ENCODE measurements at places on chromosomes 6 and 20.

DNA sequence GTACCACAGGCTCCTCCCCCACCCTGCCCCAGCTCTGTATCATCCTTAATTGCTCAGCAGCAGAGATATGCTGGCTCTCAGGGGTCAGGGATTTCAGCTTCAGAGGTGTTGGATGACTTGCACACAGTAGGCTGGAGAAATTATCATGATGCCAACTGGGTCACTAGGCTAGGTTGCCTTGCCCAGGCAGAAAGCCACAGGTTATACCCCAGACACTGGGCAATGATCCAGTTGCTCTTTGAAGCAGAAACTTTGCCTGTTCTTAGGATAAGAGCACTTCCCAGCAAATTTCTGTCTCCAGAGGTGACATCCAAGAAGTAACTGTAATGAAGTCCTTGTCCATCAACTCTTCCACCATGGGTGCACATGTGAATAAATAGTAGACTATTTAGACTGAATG lies 38.3 kb upstream of the SCML4 start:
- no peak for DNase-seq

DNA sequence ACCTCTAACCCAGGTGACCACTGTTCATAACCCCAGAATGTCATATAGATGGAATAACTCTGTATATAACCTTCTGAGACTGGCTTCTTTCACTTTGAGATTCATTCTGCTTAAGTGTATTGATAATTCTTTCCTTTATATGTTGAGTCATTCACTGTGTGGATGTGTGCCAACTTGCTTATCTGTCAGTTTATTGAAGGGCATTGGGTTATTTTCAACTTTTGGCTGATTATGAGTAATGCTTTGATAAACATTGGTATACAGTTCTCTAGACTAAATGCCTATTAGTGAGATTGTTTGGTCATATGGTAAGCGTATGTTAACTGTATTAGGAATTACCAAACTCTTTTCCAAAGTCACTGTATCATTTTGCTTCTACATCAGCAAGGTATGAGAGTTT lies 453.4 kb upstream of the SPTLC3 start:
- DNase-seq, result no peak

DNA sequence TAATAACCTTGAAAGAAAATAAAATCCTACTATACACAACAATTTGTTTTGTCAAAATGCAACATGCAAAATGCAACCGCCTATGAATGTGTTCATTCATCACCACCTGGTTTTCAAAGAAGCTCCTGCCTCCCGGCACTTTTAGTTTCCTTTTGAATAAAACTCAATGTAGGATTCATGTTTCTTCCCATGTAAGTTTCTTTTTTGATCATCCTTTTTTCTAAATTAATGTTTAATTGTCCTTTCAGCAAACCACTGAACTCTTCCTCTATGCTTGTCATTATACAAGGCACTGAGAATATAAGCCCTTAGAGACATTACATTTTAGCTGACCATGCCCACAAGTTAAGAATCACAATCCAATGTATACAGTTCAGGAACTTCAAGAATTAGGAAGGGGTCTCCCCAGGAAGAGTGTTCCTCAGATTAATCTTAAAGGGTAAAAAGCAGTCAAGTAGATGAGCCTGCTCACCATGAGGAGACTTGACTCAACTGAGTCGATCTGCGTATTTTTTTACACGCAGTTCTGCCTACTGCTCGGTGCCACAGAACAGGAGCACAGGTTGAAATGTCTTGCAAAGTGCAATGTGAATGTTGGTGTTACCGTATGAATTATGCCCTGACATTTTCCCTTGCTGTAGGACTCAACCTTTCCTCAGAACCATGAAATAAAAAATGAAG lies 7.2 kb upstream of the THEMIS start:
- DNase-seq, result no peak

DNA sequence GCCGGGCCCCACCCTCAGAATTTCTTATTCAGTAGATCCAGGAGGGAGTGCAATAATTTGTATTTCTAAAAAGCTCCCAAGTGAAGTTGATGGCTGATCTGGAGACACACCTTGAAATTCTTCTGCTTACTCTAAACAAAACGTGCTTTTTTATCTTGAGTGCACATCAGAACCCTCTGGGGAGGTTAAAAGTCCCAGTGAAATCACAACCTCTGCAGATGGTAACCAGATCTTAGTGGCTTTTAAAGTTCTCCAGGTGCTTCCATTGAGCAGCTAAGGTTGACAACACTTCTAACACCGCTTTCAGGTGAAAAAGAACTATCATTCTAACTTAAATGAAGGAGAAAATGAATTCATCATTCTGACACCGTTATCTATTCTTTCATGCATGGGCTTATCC lies 45.6 kb upstream of the ESR1 start:
- DNase-seq, result no peak

GRCh38 chr20:57066126-57066900 lies 200.1 kb downstream of the BMP7 start:
- no peak for DNase-seq

- no peak for DNase-seq
These were observed 1.1 kb upstream of the STK38 start for GRCh38 chr6:36548401-36548743.

- no peak for DNase-seq
These were observed 625.4 kb downstream of the QKI start for GRCh38 chr6:164039954-164040375.

DNA sequence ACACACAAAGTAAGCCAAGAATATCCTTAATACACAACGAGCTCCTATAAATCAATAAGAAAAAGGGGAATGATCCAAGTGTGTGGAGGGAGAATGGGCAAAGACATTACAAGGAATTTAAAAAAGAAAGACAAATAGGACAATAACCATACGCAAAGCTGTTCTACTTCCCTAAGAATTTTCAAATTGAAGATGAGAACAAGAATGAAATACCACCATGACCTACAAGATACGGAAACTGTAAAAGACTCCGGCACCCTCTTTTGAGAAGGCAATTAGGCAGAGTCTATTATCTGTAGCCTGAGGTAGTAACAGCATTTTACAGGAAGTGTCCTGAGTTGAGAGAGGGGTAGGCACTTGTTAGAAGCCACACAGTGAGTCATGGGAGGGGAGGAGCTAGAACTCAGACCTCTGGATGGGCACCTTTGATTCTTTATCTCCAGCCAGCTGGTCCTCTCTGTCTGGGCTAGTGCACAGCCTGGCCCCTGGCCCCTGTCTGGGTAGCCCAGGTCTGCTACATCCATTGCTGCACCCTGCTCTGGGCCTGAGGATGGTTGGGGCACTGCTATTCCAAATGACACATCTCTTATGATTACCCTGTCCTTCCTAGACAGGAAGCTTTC lies 15.3 kb downstream of the RSPO4 start:
- DNase-seq, result no peak

DNA sequence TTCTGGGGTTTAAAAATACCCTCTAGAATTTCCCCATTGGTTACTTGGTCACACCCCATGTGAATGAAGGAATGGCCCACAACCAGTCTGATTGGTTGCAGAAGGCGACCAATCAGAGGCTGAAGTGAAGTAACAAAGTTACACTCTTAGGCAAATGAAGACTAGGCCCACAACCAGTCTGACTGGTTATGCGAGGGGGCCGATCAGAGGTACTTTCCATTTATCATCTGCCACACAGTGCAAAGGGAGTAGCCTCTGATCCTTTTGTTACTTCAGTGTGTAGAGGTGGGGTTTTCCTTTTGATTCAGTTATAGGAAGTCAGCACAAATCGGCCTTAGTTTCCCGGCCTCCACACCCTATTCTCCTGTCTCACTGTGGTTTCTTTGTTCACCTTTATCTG lies 61.2 kb upstream of the SGK1 start:
- DNase-seq, result no peak

DNA sequence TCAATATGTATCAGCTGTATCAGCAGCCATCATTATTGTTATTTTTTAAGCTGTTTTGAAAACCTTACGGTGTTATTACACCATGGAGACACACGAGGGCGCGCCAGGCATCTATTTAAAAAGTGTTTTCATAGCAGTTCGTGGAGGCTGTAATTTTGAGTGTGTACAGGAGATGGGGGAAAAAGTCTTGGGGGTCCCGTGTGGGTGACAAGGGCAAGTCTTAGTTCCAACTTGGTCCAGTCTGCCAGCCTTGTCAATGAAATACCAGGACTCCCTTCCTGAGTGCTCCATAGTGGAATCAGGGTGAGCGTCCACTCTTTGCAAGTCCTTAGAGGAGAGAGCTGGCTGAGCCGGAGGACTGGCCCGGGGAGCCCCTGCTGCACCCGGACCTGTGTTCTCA lies 43.3 kb downstream of the SLC2A10 start:
- peak; percentile 47 for DNase-seq

GRCh38 chr20:38659597-38659880 lies 57.9 kb downstream of the ARHGAP40 start:
- DNase-seq, result no peak

GRCh38 chr6:87668013-87668412 lies 34.0 kb downstream of the AKIRIN2 start:
- no peak for DNase-seq

GRCh38 chr6:35015996-35016395 lies 125.1 kb downstream of the TCP11 start:
- DNase-seq, result no peak

GRCh38 chr20:10094566-10095173 lies 59.9 kb downstream of the ANKEF1 start:
- no peak for DNase-seq

DNA sequence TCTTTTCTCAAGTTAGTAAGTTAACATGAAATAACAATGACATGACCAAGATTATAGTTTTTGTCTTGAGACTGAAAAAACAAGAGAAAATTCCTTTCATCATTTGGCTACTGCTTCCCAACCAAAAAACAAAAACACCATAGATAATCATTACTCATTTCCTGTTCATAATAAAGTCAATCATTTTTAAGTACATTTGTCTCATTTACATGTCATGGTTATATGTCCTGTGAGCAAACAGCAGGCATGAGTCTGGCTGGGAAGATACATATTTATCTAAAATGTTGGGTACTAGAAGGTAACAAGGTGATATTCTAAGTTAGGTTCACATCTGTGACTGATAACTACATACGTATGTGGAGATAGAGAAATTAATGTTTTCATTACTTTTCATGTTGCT lies 180.5 kb downstream of the ISM1 start:
- DNase-seq, result peak; percentile 14

DNA sequence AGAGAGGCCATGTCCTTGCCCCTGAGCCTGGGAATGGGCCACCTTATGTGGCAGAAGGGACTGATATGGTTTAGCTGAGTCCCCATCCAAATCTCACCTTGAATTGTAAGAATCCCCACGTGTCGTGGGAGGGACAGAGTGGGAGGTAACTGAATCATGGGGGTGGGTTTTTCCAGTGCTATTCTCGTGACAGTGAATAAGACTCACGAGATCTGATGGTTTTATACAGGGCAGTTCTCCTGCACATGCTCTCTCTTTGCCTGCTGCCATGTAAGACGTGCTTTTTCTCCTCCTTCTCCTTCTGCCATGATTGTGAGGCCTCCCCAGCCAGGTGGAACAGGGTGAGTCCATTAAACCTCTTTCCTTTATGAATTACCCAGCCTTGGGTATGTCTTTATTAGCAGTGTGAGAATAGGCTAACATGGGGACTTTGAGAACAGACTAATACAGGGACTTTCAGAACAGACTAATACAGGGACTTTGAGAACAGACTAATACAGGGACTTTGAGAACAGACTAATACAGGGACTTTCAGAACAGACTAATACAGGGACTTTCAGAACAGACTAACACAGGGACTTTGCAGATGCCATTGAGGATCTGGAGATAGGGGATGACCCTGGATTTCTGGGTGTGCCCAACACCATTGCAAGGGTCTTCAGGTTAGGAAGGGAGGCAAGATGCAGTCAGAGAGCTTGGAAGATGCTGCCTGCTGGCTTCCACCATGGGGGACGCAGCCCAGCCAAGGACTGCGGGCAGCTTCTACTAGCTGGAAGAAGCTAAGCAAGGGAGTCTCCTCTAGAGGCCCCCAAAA lies 86.9 kb downstream of the RAMACL start:
- DNase-seq, result no peak

DNA sequence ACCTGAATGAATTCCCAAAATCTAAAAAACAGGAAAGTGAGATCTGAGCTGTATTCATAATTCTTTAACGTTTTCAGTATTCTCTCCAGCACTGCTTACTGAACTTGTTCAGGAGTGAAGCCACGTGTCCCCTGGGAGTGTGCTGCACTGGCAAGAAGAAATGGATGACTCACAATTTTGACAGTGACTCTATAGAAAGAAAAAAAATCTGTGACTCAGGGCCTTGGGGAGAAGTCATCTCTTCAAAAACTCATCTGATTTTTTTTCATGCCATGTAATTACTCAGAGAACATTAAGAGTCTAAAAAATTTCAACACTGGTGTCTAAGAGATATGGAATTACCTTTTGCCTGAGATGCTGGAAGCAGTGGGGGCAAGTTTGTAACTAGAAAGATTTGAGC lies 39.7 kb downstream of the ANKEF1 start:
- peak; percentile 89 for DNase-seq

DNA sequence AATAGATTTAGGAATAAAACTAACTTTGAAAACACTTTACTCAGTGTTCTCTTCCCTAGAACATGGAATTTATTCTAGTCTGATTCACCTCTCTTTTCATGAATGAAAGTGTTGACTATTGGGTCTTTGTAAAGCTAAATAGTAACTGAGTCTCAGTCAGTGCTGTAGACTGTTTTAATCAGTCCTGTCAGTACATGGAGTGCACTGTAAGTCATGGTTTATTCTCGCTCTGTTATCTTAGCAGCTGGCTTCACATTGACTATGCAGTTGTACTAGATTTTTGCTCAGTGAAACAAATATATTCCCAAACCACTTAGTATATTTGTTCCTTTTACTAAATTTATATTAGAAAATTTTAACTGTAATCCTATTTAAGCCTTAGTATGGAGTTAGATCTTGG lies 15.1 kb upstream of the ACAT2 start:
- DNase-seq, result no peak

GRCh38 chr6:105116150-105116549 lies 63.7 kb downstream of the POPDC3 start:
- DNase-seq, result no peak

DNA sequence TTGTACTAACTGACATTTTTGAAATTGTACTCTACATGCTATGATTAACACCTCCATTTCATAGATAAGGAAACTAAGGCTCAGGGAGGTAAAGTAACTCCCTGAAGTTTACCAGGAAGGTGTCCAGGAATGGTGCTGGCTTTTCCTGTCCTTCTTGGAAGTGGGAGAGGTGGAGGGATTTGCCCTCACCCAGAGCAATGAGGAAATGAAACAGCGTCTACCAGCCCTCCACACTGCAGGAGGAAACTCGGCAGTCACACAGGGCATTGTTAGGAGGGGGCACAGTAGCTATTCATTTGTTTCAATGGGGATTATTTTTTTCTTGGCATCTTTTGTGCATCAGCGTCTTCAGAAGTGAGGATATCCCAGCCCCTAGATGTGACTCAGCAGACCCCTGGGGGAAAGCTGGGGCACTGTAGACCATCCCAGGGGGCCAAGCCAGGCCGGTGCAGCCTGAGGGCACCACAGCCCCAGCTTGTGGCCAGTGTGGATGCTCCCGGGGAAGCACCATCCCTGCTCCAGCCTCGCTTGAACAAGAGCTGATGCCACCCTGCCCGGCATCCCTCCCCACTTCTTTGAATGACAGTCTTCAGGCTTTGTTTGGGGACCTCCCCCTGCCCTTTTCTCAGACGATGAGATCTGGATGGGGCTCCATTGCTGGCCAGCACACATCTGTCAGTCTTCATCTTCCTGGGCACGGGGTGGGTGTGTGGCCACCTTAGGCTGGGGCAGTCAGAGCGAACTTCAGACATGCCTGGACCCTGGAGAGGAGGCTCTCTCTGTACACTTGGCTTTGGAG lies 224.4 kb upstream of the PMEPA1 start:
- DNase-seq, result no peak
